ENCODE measurements at places on chromosomes 13 and 19. TPM values are rescaled to one million over a fixed set of nuclear protein-coding genes. Genes with fewer than 3 reads are reported as not detected.

SERTM1 gene
- total RNA-seq = 2.0 TPM

ZNF708 gene
- total RNA-seq = 4.3 TPM

- DNase-seq = no peak
Measured at GRCh38 chr13:39998166-39998565, 342.7 kb downstream of the COG6 start.

- no peak for DNase-seq
Measured at GRCh38 chr13:77328819-77329132, 1.9 kb upstream of the MYCBP2 start.

DNA sequence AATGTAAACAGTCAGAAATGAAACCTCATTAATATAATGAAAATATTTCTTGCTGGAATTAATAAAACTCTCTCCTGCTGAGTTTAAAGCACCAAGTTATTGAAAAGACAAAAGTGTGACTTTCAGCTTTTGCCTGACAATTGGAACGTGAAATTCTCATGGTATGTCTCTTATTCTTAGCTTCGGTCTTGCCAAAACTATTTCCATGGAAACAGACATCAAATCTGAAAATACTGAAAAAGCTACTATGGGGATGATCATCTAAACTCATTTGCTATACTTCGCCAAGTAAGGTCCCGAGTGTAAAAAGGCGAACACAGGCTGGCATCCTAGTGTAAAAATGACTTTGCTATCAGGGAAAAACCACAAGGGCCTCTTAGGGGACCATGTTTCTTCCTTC is 22.8 kb downstream of the HTR2A start:
- no peak for DNase-seq

- DNase-seq = no peak
Measured at GRCh38 chr13:93655154-93655553, 428.5 kb downstream of the GPC6 start.
